Stimulated activated CD8-positive, alpha-beta memory T cell treated with anti-CD3 and anti-CD28 coated beads, Interleukin-7, amount 100 ng/mL, for 1 hour (primary cell): ENCODE measurements at places on chromosomes 6 and 20.

GRCh38 chr20:40431611-40432010 lies 257.4 kb downstream of the MAFB start:
- DNase-seq = no peak

DNA sequence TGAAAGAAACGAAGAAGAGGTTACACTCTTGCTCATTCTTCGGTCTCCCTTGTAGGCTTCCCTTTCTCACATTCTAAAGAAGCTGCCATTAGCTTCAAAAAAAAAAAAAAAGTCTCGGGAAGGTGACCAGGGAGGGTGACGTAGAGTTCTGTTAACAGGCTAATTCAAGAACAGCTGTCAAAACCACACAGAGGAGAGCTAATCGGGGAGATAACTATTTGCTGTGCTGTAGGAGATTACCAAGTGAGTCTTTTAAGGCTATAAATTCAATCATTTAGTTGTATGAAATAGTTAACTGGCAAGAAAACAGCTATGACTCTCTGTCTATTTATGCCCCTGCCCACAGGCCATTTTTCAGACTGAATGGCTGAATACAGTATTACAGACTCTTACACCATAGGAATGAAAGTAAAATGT lies 256.8 kb downstream of the SYNE1 start:
- no peak for DNase-seq

DNA sequence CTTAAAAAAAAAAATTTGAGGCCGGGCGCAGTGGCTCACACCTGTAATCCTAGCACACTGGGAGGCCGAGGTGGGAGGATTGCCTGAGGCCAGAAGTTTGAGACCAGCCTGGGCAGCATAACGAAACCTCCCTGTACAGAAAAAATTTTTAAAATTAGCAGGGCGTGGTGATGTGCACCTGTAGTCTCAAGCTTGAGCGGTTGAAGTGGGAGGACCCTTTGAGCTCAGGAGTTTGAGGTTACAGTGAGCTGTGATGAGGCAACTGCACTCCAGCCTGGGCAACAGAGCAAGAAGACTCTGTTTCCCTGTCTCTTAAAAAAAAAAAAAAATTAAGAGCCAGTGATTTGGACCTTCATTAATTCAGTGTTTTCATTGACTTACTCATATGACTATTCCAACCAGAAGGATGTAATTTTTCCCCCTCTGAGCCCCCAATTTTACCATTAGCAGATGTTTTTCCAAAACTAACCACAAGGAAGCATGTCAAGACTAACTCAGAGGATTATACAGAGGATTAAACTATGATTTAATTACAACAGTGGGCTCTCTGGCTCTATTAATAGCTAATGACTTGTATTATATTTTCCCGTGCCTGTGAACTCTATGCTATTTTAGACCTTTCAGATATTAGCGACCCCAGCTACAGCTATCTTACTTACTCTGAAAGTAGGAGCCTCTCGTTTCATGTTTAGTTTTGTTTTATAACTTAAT lies 75.1 kb downstream of the ARID1B start:
- DNase-seq = no peak

DNA sequence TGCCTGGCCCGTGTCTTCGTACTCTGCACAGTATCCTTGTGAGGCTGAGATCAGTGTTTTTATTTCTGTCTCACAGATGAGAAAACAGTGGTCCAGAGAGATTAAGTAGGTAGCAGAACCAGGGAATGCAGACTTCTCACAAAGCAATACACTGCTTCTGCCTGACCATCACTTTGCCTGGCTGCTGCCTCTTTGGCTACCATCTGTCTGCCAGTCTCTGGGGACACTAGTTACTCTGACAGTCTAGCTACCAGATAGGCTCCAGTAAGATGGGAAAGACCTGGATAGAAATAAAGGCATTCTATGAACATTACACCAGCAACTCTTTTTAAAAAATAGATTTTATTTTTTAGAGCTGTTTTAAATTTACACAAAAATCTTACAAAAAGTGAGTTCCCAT lies 96.9 kb downstream of the PHACTR3 start:
- DNase-seq = no peak

DNA sequence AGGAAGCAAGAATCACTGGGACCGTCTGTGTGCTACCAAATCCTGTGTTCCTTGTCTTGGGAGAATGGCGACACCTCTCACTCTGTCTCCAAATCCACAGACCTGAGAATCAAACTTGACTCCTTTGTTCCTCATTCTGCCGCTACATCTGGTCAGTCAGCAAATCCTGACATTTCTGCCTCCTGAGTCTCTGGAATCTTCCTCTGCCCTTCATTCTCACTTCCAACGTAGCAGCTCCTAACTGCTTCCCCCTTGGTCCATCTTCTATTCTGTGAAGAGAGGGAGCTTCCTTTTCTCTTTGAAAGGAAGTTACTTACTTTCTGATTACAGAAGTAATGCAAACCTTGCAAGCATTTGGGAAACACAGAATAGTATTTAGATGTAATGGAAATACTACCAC lies 37.7 kb downstream of the SYTL3 start:
- DNase-seq = no peak

DNA sequence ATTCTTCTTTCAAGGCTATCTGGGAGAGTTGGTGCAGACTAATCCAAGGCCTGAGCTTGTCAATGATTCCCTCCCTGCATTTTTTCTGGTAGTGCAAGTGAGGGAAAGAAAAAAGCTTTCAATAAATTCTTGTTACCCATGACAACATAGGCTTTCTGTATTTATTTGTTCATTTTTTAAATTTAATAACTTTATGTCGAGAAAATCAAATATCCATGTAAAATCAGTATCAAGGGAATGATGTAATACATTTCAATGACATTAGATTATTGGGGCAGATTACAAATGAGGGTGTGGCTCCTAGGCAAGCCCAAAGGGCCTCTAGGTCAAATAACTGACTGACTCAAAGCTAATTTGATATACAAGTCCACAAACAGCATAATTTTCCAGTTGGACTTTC lies 104.0 kb downstream of the GJA1 start:
- no peak for DNase-seq

GRCh38 chr20:47676912-47677634 lies 108.2 kb downstream of the SULF2 start:
- DNase-seq = no peak

DNA sequence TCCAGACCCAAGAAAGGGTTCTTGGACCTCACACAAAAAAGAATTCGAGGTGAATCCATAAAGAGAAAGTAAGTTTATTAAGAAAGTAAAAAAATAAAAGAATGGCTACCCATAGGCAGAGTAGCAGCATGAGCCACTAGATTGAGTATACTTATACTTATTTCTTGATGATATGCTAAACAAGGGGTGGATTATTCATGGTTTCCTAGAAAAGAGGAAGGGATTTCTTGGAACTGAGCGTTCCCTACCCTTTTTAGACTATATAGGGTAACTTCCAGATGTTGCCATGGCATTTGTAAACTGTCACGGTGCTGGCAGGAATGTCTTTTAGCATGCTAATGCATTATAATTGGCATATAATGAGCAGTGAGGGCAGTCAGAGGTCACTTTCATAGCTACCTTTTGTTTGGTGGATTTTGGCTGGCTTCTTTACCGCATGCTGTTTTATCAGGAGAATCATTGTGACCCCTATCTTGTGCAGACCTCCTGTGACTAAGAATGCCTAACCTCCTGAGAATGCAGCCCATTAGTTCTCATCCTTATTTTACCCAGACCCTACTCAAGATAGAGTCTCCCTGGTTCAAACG lies 44.3 kb downstream of the TENT5A start:
- no peak for DNase-seq

- DNase-seq = peak; percentile 64
These were observed 12.9 kb upstream of the ARMC2 start for GRCh38 chr6:108835218-108835850.

- no peak for DNase-seq
These were observed at the start of gene ISM1 for GRCh38 chr20:13220904-13221297. Gene ISM1 (plus strand): TSS chr20:13221274. CDS start chr20:13221777, 503 bp downstream.

GRCh38 chr6:165737396-165737795 lies 74.4 kb upstream of the PDE10A start:
- no peak for DNase-seq

GRCh38 chr6:157219201-157220200 lies 103.8 kb downstream of the TMEM242 start:
- no peak for DNase-seq

- DNase-seq = no peak
These were observed 8.7 kb upstream of the PLTP start for GRCh38 chr20:45920462-45921336.

DNA sequence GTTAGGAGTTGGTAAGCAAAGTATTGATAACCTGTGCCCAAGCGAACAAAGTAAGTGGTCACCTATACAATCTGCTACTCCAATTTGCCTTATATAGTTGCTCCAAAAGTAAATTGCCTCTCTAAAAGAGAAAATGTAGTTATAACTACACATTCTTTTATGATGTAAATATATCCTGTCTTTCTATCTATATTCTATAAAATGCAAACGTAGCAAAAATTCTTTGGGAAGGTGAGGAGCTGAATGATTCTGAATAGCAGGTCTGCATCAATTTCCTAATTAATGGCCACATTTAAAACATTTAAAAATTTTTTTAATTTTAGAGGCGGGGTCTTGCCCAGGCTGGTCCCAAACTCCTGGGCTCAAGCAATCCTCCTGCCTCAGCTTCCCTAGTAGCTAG lies 64.2 kb upstream of the ASIP start:
- no peak for DNase-seq

GRCh38 chr6:39339868-39340550 lies 17.5 kb upstream of the KCNK16 start:
- no peak for DNase-seq

GRCh38 chr6:150567823-150568383 lies 31.8 kb upstream of the PLEKHG1 start:
- no peak for DNase-seq

- DNase-seq = no peak
These were observed 12.0 kb upstream of the ANKRD60 start for GRCh38 chr20:58240471-58240870.

DNA sequence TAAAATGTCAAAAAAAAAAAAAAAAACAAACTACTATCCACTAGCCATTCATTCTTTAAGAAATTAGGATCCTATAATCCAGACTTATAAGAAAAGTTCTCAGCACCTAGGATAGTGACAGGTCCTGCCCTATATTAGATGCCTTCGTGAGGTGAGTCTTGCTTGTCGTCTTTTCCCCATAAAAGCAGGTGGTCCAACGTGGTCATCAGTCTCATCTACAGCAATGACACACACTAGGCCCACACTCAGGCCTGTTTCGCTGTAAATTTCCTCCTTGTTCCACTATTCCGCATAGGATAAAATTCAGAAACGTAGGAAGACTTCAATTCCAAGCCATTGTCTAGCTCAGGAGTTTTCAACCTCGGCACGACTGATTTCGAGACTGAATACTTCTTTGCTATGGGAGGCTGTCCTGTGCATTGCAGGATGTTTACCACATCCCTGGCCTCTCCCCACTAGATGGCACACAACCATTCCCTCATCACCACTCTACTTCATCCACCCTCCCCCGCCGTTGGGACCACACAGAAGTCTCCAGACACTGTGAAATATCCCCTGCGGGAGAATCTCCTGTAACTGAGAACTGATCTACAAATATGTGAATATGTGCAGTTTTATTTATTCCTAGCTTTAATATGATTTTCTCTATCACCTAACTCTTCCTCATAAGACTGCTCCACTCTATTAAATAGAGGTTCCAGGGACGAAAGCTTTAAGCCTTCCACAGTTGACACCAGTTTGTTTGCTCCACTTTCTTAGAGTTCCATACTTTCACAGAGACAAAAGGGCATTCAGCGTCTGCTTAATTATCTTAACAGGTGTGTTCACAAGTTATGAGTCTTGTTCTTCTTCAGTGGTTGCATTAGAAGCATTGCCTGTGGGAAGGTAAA lies 346.3 kb downstream of the BMP2 start:
- DNase-seq = no peak

- no peak for DNase-seq
These were observed 786 bp downstream of the ADRM1 start for GRCh38 chr20:62303340-62304226.
